CD4-positive, alpha-beta T cell treated with Interleukin-6 at 100 ng/mL for 8 hours (primary cell): ENCODE measurements at places on chromosomes 2 and 18.

DNA sequence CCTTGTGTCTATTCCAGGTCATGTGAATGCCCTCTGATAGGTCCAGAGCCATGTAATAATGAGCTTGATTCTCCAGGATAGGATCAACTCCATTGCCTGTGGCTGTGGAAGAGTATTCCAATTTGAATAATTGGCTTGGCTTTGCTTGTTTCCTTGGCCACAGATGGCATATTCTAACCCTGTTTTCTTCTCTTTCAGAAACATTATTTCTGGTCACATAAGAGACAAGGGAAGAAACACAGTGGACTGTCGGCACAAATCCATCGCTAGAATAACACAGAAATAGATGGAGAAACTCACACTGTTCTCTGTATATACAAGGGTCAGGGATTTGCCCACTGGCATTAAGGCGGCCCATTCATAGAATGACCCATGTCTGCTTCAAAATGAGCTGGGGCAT, 278.4 kb upstream of the CCDC68 start:
- DNase-seq, result no peak

GRCh38 chr2:54672590-54673456, 50.6 kb upstream of the EML6 start:
- DNase-seq, result no peak

GRCh38 chr18:45402485-45403056, 212.7 kb upstream of the SLC14A2 start:
- DNase-seq, result no peak

- no peak for DNase-seq
Observed at GRCh38 chr2:221228214-221228769, 343.8 kb downstream of the EPHA4 start.

GRCh38 chr18:57242285-57242684, 95.4 kb downstream of the BOD1L2 start:
- DNase-seq, result no peak

- no peak for DNase-seq
Observed at GRCh38 chr2:144946263-144946662, 426.3 kb upstream of the ZEB2 start.

DNA sequence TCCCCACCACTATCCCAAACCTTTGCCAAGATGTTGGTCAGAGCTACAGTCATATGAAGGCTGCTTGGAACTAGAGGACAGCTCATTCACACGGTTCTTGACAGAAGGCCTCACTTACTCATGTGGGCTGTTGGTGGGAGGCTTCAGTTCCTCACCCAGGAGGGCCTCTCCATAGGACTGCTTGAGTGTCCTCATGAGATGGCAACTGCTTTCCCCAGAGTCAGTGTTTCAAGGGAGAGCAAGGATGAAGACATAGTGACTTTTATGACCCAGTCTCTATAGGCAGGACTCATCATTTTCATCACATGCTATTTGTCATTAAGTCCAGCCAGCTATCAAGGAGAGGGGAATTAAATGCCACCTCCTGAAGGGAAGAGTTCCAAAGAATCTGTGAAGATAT, 33.4 kb upstream of the OLA1 start:
- DNase-seq, result no peak

GRCh38 chr2:78592491-78592890, 433.0 kb upstream of the REG3G start:
- no peak for DNase-seq

GRCh38 chr2:144519934-144520731, at the start of gene ZEB2:
Gene ZEB2 (minus strand): TSS chr2:144520119. CDS start chr2:144517350, 2,769 bp downstream.
- DNase-seq, result no peak

- no peak for DNase-seq
Observed at GRCh38 chr2:21317131-21317530, 193.4 kb downstream of the TDRD15 start.

DNA sequence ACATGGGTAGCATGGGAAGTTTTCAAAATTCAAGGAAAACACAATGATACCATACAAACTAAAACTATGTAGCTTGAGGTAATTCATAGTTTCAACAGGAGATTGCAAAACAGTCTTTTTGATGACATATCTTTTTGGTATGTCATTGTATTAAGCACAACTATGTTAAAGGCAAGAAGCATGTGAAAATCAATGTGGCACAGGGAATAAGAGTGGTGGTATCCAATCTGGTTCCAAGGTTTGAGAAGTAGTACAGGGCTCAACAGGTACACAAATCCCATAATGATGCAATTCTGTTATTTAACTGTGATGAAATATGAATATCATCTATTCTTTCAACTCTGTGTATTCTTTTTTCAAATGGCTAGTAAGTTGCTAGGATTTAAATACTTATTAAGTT, 16.4 kb upstream of the DLX2 start:
- no peak for DNase-seq

GRCh38 chr18:50579061-50579774, 19.3 kb downstream of the MAPK4 start:
- no peak for DNase-seq

GRCh38 chr2:17235167-17235566, 283.1 kb downstream of the RAD51AP2 start:
- no peak for DNase-seq

GRCh38 chr2:233756429-233757081, 3.5 kb upstream of the UGT1A1 start:
- no peak for DNase-seq
